Activated CD4-positive, CD25-positive, alpha-beta regulatory T cell (primary cell): ENCODE measurements at places on chromosomes 3 and 15.

DNA sequence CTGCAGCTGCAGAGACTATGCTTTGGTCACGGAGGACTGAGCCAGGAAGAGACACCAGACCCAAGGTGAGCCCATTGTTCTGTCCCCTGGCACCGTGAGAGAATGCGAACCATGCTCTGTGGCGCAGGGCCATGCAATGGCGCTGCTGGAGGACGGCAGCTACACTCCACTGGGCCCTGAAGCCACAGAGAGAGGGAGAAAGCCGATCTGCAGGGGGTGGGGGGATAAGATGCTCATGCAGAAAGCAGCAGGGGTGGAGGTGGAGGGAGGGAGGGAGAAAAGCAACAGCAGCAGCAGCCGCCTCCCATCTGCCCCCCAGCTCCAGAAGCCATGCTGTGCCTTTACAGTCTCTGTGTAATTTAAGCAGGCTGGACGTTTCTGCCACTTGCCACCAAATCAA, 5.3 kb downstream of the BDH1 start:
- DNase-seq, result no peak

DNA sequence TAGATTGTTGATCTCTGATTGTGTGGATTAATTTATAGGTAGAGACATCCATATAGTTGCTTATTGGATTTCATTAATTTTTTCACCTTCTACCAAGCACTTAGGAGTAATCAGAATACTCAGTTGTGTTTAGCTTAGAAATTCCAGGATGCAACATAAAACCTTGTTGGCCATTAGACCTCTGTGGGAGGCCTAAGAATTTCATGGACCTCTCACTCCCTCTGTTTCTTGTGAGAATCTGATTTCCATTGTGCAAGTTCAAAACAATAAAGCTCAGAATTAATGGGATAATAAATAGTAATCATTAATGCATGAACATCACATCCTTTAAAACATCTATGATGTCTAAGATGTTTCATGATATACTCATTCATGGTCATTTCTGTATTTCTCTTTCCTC, 332.4 kb downstream of the GRM7 start:
- DNase-seq, result no peak

- no peak for DNase-seq
Observed at GRCh38 chr15:63576441-63576840, 20.7 kb upstream of the FBXL22 start.

DNA sequence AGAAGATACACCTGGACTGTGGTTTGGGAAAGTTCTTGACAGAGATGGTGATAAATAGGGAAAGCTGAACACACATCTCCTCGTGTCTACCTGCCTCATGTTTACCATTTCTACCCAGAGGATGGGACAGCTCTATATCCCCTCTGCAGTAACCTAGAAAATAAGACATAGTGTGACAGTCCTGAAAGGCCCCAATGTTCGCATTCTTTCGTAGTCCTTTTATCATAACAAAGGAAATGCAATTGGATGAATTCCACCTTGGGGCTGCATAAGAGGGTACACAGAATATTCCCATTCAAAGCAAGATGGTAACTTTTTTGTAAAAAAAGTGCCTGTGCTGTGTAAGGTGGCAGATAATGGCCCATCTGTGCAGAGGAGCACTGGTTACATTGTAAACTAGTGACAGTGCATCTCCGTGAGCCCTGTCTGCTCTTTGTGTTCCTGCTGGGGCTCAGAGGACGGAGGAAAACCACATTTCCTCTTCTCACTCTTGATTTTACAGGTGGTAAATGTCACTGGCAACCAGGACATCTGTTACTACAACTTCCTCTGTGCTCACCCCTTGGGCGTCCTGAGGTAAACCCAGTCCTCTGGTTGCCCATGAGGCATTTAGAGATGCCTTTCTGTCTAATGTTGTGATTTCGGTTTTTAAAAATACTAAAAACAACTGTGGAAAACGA, 74.3 kb downstream of the SIDT1 start:
- no peak for DNase-seq

GRCh38 chr3:50609071-50609762, 2.4 kb downstream of the CISH start:
- DNase-seq, result no peak

DNA sequence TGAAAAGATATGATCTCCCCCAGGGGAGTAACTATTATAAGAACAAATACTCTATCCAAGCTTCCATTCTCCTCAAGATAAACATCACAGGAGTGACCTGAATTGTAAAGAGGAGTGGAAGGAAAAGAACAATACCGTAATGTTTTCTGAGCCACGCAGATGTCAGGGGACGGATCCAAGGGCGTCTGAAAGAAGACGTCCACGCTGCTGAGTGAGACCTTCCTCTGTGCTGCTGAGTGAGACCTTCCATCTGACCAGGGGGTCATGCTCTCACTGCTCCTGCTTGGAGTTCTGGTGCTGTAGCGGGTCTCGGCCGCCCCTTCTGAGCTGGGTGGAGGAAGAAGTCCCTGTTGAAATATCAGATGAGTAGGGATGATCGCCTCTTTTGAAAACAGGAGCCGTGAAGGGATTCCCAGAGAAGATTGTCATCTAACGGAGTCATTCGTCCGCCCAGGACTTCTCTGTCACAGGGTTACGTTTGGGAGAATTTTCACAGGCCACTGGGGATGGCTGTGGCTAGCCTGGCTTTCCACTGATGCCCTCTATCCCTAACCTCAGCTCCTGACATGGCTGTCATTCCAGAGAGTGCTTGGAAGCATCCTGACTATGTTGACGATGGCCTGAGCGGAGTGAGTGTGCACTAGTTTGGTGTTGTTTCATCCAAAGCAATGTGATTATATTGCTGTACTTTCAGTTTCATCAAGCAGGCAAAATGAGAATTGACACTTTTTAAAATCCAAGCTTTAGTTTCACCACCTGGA, 184.9 kb downstream of the APBA2 start:
- no peak for DNase-seq
